ENCODE measurements at places on chromosomes 2 and 18. TPM values are rescaled to one million over a fixed set of nuclear protein-coding genes. Genes with fewer than 3 reads are reported as not detected.

PDE1A gene
- polyA plus RNA-seq = not detected

DSG3 gene
- 0.04 TPM for polyA plus RNA-seq

TRIM43 gene
- polyA plus RNA-seq = not detected

C2orf80 gene
- polyA plus RNA-seq = not detected

PFN4 gene
- polyA plus RNA-seq = not detected

PSTPIP2 gene
- polyA plus RNA-seq = 1.1 TPM

UCN gene
- 1.6 TPM for polyA plus RNA-seq
